HFFc6 (cell line): ENCODE measurements at places on chromosomes 4 and X. TPM values are rescaled to one million over a fixed set of nuclear protein-coding genes. Genes with fewer than 3 reads are reported as not detected.

The PCDH11X gene
- total RNA-seq, result not detected in 3 replicates

The MAGEA10 gene
- not detected in 3 replicates for total RNA-seq

The CORIN gene
- 0.25 to 0.81 TPM (median 0.35 TPM) in 3 replicates for total RNA-seq

The PF4V1 gene
- total RNA-seq, result not detected in 3 replicates

The VGLL1 gene
- total RNA-seq, result not detected in 3 replicates

The DIPK2B gene
- total RNA-seq, result not detected in 2 replicates

The HPGDS gene
- total RNA-seq, result not detected in 3 replicates

The ADGRL3 gene
- not detected in 3 replicates for total RNA-seq

The CCDC149 gene
- total RNA-seq, result 11.7 to 15.2 TPM (median 12.4 TPM) in 3 replicates

The RUFY3 gene
- 38.1 to 40.7 TPM (median 40.7 TPM) in 3 replicates for total RNA-seq

The CLCN4 gene
- 0.05 TPM in 1 of 3 replicates, not detected in the others for total RNA-seq

The VCX3B gene
- total RNA-seq, result not detected in 3 replicates

The PABPC1L2A gene
- not detected in 3 replicates for total RNA-seq

The IBSP gene
- total RNA-seq, result not detected in 3 replicates

The CSTF2 gene
- 17.5 to 24.8 TPM (median 24.6 TPM) in 3 replicates for total RNA-seq

The UGT2B11 gene
- total RNA-seq, result not detected in 3 replicates

The OTUD6A gene
- total RNA-seq, result not detected in 3 replicates

The SPANXC gene
- total RNA-seq, result 1.1 to 201 TPM in 2 of 3 replicates, not detected in the other

The PNCK gene
- 0.67 TPM in 1 of 3 replicates, not detected in the others for total RNA-seq

The MAB21L2 gene
- total RNA-seq, result not detected in 2 replicates

The SSX3 gene
- total RNA-seq, result not detected in 3 replicates

The MAGEC3 gene
- not detected in 3 replicates for total RNA-seq

The MAGEA11 gene
- 0.17 TPM in 1 of 3 replicates, not detected in the others for total RNA-seq

The PHEX gene
- total RNA-seq, result 0.06 to 0.12 TPM (median 0.07 TPM) in 3 replicates
